Liver (tissue), 10 donors: ENCODE measurements at places on chromosomes 13 and 19.

DNA sequence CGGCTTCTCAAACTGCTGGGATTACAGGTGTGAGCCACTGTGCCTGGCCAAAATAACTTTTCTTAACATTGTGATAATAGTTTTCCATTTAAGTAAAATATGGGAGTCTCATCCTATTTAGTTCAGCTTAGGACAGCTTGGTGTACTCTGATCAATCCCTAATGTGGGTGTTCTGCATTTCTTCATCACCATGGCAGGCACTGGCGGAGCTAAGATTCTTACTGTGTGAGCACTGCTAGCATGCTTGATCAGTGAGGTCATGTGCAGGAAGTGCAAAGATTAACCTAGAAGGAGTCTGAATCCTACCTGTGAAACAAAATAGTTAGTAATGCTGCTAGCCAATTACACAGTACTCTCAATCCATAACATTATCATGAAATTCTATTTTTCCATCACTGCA is 1684.2 kb upstream of the SLC10A2 start:
- no peak for DNase-seq

DNA sequence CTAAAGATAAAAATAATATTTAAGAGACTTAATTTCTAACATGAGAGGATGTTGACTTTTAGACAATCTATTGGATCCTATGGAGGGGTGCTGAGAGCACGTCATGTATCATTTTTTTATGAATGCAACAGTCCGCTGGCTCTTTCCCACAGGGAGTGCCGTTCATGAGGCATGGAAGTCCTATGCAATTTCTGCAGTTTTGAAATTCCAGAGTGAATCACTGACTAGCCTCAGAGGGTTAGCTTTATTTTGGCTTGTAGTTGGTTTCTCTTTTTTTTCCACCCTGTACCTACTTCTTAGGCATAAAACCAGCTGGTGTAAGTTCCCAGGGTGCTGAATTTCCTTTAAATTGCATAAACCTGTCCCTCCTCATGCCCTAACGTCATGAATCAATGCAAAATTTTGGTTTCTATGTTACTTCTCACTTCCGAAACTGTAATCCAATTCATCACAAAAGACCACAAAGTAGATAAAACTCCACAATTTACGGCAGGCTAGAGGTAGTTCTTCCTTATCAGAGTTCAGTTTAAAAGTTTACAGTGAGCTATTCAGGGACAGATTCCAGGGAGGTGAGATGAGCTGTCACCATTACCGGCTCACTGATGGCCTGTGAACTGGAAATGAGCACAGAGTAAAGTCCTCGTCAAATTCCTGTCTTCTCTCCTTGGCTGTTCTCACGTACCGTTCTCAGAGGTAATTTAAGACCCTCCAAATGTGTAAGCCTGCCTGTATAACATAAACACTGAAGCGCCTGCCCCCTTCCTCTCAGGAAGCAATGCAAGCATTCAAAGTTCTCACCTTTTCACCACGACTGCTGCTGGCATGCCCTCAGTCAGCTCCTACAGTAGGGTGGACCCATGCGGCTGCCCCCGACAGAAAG is 216.6 kb upstream of the SLC10A2 start:
- DNase-seq = no peak

GRCh38 chr13:97948041-97948440 is 5.4 kb upstream of the IPO5 start:
- DNase-seq = no peak

DNA sequence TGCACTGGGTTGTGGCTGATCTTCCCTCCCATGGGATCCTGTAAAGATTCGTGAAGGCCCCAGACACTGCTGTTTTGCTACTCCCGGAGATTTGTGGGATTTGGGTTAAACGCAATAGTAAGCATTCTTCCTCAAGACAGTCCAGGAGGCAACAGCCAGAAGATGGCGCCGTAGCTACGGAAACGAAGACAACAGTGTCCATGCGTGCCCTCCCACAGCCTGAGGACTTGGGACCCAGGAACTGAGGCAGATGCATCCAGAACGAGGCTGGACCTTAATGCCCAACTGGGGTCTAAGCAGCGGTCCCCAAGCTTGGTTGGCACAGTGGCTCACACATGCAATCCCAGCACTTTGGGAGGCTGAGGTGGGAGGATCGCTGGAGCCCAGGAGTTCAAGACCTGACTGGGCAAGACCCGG is 57.6 kb upstream of the ZNF507 start:
- DNase-seq = peak; percentile 51

- peak; percentile 73 for DNase-seq
Measured at GRCh38 chr19:45607071-45608029, 5.3 kb upstream of the GPR4 start.
